Mesothelial cell of epicardium (in vitro differentiated cells): ENCODE measurements at places on chromosomes 6 and 20.

DNA sequence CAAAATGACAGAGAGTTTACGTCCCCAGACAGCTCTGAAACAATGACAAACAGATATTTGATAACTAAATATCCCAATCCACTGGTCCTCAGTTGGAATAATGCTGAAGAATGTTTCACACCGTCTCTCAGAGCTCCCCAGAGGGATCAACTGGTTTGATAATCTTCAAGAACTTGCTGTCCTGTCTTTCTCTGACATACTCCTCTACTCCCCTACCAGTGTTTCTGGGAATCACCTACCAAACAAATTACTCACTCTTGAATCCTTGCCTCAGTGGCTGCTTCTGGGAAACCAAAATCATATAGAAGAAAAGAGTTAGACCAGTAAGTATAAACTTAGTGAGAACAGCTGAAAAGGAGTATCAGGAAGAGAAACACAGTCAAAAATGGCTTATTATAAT lies 469.7 kb upstream of the JAG1 start:
- DNase-seq: no peak

GRCh38 chr20:31967830-31968249 lies at the start of gene XKR7:
XKR7 (plus strand) TSS chr20:31968151; CDS start chr20:31968176, 25 bp downstream.
- no peak for DNase-seq

DNA sequence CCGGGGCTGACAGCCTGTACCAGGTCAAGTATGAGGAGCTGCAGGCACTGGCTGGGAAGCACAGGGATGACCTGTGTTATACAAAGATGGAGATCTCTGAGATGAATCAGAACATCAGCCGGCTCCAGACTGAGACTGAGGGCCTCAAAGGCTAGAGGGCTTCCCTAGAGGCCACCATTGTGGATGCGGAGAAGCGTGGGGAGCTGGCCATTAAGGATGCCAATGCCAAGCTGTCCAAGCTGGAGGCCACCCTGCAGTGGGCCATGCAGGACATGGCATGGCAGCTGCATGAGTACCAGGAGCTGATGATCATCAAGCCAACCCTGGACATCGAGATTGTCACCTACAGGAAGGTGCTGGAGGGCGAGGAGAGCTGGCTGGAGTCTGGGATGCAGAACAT lies 46.8 kb downstream of the KIAA0319 start:
- no peak for DNase-seq

DNA sequence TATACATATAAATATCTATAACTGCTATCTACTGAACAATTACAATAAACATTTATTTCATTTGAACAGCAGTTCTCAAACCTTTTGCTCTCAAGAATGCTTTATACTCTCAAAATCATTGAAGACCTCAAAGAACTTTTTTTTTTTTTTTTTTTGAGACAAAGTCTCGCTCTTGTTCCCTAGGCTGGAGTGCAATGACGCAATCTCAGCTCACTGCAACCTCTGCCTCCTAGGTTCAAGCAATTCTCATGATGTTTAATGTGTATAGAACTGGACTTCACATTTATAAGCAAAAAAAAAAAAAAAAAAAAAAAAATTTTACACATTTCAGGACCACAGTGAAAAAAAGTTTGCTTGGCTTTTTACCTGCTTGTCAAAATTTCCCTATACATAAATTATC lies 11.7 kb downstream of the UBE2V1 start:
- DNase-seq: no peak

- no peak for DNase-seq
Observed at GRCh38 chr6:152091851-152092341, 284.4 kb downstream of the ESR1 start.

DNA sequence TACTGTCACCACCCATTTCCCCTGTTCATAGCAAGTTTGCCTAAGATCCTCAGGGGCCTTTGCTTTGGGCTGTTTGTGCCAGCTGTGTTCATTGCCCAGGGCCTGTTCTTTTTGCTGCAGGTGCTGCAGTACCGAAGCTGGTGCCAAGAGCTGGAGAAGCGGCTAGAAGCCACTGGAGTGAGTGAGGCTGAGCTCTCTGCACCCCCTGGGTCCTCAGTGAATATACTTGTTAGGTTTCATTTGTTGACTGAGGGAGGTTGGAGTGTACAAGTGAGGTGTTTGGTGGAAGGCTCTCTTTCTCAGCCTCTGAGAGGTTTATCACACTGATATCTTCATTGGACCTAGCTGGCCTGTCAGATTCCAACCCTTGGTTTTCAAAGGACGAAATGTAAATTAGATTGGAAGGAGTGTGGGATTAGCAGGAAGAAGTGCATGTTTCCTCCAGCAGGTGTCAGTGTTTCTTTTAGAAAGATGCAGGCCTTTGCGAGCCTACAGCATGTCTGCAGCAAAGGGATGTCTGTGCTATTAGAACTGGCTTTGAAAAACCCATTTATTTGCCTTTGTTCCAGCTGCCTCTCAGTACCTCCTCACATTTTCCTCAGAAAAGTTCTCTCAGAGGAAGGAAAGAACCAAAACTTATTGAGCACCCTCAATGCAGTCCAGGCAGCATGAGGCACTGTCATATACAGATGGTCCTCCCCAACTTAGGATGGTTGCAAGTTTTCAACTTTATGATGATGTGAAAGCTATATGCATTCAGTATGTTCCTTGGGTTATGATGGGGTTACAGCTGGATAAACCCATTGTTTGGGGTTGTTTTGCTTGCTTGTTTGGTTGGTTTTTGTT lies 8.3 kb downstream of the CEP250 start:
- DNase-seq: no peak

- no peak for DNase-seq
Observed at GRCh38 chr6:150535818-150536220, 63.9 kb upstream of the PLEKHG1 start.

DNA sequence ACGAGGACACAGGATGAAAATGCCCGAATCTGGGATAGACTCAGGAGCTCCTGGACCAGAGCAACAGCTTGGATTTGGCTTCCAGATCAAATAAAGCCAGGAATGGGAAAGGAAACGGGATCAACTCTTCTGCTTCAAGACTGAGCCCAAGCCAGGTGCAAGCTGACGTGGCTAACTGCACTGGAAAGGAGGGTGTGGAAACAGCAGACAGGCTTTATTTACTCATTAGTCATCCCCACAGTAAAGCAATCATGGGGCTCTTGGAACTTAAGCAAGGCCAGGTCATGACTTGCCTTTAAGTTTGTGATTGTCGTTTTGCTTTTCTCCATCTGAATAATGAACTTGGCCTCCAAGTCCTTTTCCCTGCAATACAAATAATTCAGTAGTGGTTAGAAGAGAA lies 45.2 kb downstream of the KIF16B start:
- DNase-seq: no peak

- DNase-seq: no peak
Observed at GRCh38 chr6:164991573-164991972, 317.8 kb downstream of the C6orf118 start.

DNA sequence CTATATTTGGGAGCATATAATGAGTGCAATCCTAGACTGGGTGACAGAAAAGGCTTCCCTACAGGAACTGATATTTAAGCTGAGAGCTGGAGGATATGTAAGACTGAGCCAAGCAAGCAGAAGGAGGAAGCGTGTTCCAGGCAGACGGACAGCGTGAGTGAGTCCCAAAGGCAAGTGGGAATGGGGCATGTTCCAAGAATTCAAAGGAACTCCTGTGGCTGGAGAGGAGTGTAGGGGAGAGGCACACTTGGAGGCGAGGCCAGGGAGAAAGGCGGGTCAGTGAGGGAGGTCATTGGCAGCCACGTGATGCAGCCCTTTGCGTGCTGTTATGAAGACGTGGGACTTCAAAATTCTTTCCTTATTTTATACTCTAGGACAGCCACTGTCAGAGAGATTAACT lies 27.9 kb upstream of the SGK1 start:
- no peak for DNase-seq

DNA sequence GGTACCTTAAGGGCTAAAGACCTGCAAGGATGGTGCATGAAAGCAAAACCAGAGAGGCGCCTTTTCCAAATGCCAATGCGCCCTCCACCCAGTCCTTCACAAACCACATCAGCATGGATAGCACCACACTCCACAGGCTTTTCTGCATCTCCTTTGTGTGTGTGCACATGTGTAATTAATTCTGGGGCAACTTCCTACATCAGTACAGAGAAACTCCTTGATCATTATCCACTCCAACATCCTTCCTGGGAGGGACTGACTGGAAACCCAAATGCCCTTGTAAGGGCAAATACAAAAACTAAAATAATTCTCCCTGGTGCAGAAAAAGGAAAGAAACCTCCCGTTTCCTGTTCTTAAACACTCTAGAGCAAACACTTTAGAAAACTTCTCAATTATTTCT lies 10.8 kb downstream of the SLC52A3 start:
- DNase-seq: no peak

DNA sequence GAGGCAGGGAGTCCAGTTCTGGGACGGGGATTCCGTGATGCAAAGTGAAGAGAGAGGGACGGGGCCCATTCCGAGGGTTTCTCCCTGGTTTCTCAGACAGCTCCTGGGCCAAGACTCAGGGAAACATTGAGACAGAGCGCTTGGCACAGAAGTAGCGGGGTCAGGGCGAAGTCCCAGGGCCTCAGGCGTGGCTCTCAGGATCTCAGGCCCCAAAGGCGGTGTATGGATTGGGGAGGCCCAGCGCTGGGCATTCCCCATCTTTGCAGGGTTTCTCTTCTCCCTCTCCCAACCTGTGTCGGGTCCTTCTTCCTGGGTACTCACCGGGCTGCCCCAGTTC lies 35.9 kb upstream of the HLA-G start:
- DNase-seq: no peak

DNA sequence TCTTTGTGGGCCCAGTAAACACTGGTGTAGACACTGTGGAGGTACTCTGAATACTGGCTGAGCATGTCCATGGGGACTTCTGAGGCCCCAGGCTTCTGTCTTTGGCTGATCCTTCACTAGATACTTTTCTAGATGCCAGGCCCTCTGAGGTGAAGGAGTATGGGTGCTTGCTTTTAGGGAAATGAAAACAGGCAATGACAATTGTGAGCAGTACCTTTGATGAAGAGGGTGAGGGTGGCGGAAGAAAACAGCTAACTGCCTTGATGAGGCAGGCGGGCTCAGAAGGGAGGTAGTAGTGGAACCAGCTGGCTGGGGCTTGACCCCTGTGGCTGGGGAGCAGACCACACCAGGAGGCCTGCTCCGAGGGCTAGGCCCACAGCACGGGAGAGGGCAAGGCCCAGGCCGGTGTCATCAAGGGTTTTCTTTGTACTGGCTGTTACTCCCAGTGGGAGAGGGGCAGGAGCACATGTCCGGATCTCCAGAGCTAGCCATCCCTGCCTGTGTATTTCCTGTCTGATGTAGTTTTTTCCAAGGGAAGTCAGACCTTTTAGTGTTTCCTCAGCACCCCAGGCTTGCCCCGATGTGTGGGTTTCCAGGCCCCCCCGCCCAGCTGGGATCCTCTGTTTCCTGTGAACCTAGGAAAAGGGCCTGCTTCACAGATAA lies 3.9 kb downstream of the PLCG1 start:
- DNase-seq: no peak

GRCh38 chr6:40523505-40524172 lies 63.5 kb downstream of the LRFN2 start:
- no peak for DNase-seq

DNA sequence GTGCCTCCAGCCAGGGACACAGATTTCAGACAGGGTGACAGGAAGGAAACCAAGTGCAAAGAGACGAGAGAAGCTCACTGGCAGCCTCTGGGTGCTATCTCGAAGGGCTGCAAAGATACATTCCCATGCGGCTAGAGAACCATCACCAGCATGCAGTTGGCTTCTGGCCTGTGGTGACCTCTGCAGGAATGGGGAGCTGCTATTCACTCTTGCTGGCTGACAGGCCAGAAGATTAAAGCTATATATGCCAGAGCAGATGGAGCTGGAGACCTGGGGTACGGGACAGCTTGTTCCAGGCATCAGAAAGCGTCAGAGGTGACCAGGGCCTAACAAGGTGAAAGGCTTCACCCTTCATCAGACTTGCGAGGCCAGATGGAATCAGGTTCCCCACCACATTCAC lies 20.0 kb downstream of the MAP1LC3A start:
- DNase-seq: no peak

DNA sequence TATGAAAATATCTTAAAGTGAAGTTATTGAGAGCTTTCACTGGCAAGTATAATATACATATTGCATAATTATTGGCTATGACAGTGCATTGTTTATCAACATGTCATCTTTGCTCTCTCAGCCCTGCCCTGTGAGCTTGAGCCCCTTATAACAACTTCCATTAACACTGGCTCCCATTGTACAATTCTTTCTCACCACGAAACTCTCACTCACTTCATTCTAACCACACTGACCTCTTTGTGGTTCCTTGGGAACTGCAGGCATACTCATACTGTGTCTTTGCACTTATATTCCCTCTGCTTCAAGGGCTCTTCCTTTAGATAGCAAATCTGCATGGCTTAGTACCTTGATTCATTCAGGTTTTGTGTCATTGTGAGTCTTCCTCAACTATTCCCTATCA lies 411.8 kb downstream of the CDKAL1 start:
- DNase-seq: no peak

GRCh38 chr20:32206760-32207625 lies 550 bp downstream of the PLAGL2 start:
- DNase-seq: no peak

GRCh38 chr6:112407101-112407590 lies 60.0 kb downstream of the RFPL4B start:
- no peak for DNase-seq

- no peak for DNase-seq
Observed at GRCh38 chr6:11778648-11779328, at the start of gene ADTRP. ADTRP (minus strand) TSS chr6:11778803; CDS start chr6:11778759, 44 bp downstream.

DNA sequence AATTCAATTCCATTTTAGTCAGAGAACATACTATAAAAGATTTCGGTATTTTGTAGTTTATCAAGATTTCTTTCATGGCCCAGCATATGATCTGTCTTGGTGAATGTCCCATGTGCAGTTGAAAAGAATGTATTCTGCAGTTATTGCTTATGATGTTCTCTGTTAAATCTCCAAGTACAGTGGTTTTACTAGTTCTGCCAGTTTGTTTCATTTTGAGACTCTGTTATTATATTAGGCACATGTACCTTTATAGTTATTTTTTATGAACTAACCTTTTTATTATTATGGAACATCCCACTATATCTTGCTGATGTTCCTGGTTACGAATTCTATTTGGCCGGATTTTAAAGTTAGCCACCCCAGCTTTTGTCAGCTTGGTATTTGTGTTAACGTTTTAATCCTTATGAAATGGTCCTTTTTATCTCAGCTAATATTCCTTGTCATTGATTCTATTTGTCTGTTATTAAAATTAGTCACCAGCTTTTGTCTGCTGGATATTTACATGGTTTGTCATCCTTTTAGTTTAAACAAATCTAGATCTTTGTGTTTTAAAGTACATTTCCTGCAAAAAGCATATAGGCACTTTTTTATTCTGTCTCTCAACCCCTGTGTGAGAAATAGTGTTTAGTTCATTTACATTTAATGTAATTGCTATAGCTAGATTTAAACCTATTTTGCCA lies 48.9 kb downstream of the VTA1 start:
- no peak for DNase-seq

DNA sequence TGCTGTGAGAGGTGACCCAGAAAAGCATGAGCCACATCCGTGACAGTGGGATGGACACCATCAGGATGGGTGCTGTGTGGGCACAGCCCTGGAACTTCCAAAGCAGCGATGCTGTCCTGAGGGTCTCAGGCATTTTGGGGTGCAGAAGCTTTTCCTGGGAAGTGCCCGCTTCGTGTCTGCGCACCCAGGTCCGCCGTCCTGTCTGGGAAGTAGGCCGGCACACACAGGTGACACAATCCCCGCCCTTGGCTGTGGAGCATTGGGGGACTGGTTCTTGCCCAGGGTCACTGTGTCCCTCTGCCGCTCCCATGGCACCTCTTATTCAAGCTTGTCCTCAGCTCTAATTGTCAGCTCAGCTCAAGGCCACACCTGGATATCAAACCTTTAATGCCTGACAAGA lies 112.6 kb downstream of the ZDHHC14 start:
- DNase-seq: no peak
